HuH-7 (cell line): ENCODE measurements at places on chromosomes 2 and 18.

DNA sequence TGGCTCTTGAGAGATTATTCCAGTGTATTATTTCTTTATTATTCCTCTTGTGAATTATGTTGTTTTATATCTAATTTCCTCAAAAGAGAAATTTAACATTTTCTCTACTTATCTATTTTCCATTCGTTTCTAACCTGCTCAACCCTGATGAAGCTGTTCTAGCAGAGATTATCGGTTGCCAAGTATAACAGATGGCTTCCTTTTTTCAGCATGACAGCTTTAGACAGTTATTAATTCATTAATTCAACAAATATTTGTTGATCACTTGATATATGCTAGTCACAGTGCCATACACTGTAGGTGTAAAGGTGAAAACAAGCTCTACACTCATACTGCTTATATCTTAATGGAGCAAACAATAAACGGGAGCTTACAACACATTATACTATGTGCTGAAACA is 137.9 kb upstream of the UBE2E3 start:
- DNase-seq = no peak

DNA sequence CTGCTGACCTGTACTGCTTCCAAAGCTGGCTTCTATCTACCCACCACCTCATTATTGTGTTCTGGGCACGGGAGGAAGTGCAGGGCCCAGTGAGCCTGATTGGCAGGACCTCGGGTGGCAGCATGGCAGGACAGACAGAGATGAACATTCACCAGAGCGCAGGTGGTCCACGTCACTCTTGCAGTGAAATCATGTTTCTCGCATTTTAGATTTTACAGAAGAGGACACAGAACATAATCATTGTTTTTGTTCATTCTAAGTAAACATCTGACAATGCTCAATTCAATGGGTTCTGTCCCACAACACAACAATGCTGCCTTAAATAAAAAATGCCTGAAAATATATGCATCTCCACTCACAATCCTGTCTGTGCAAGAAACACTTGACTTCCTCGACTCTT is 11.5 kb upstream of the BIN1 start:
- no peak for DNase-seq

GRCh38 chr18:12257996-12258718 is 4.0 kb downstream of the CIDEA start:
- no peak for DNase-seq

DNA sequence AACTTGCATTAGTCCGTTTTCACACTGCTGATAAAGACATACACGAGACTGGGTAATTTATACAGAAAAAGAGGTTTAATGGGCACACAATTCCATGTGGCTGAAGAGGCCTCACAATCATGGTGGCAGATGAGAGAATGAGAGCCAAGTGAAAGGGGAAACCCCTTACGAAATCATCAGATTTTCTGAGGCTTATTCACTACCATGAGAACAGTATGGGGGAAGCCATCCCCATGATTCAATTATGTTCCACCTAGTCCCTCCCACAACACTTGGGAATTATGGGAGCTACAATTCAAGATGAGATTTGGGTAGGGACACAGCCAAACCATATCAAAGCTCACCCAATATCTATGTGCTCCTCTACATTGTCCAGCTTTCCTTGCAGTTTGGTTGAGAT is 16.0 kb upstream of the SERPINE2 start:
- DNase-seq = no peak

DNA sequence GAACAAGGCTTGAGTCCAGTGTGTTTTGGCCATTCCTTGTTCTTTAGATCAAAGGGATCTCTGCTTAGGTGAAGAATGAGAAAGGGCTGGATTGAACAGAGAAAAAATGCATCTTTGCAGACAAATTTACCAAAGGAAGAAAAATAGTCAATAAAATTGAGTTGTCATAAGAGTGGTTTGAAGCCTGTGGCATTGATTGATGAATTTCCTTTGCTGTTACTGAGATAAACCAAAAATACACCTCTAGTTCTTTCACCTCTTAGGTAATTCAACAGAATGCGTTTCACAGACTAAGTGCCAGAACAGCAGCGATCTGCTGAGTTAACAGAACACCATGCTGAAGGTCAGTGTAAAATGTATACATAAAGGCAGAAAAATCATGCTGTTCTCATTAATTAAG is 96.8 kb downstream of the SPHKAP start:
- no peak for DNase-seq

- DNase-seq = no peak
Measured at GRCh38 chr2:199847181-199847864, 3.7 kb downstream of the FTCDNL1 start.

DNA sequence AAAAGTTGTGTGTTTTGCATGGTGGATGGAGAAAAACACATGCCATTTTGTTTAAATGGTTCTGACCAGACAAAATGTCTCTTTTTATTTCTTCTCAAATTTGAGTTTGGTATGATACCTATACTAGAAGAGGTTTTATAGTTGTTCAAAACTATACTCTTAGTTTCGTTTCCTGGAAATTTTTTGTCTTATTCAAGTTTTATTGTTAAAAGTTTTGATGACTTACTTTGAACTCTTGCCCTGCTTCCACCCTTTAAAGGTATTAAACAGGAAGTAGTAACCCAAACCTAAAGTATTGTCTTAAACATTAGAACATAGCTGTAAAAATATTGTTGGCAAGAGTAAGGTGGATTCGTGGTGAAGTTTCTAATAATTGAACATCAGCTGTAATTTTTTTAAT is 98.2 kb downstream of the BABAM2 start:
- no peak for DNase-seq

GRCh38 chr2:54839461-54840255 is 116.2 kb downstream of the EML6 start:
- DNase-seq = no peak

- DNase-seq = no peak
Measured at GRCh38 chr2:239457586-239458445, 57.0 kb upstream of the HDAC4 start.

GRCh38 chr2:20617892-20618467 is 32.9 kb downstream of the HS1BP3 start:
- peak; percentile 62 for DNase-seq

GRCh38 chr18:58391231-58391825 is 237.6 kb downstream of the ALPK2 start:
- no peak for DNase-seq

DNA sequence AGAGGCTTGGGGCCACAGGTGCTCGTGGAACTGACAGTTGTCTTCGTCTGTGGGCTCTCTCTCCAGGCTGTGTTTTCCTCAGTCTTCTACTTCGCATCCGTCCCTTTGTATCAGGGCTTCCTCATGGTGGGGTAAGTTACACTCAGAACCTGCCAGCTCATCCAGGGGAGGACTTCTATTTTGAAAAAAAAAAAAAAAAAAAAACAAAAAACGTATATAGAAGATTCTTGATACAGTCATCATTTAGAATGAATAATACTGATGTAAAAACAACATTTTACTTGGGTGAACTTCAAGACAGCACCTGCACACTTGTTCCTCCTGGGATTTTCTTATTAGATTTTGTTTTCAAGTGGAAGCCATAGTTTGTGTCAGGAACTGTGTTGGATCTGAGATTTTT is 47.7 kb upstream of the NFATC1 start:
- no peak for DNase-seq

DNA sequence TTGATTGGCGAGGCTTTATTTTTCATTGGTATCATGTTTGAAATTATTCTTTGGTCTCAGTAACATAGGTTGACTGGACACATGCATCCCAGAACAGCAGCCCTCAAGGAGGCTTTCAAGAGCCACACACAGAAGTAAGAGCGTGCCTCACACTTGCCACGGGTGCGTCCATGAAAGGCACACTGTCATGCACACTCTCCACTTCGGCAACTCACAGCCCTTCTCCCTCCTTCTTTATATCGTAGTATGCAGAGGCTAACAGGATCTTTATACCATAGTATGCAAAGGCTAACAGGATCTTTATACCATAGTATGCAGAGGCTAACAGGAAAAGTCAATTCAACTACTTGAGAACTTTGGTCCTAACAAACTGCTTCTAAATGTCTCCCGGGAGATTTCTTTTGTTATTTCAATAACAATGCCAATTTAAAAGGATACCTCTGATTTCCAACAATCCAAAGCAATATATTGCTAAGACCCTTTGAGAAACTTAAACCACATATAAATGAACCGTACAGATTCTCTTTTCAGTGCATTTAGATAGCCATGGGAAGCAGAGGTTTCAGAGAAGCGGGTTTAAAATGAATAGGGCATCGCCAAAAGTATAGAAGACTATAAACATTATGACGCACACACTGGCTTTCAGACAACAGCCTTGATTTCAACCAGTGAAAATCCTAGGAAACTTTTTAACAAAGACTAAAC is 26.5 kb upstream of the ZNF516 start:
- no peak for DNase-seq

GRCh38 chr2:197028230-197028629 is 101.7 kb upstream of the PGAP1 start:
- no peak for DNase-seq

DNA sequence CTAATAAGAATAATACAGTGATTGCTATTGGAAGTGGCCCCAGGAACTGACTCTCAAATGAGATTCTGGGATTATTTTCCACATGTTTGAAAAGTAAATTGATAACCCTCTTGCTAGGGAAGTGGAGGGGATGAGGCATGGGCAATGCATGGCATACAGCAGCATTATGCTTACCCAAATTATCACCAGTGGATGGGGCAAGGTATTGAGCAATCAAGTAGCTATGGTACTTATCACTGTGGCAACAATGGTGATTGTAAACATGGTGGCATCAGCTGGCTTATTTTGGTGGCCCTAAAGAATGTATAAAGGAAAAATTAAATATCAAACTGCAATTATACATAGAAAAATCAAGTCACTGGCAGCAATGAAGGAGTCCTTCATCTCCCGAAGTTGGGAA is 155.1 kb downstream of the FIGN start:
- DNase-seq = no peak

DNA sequence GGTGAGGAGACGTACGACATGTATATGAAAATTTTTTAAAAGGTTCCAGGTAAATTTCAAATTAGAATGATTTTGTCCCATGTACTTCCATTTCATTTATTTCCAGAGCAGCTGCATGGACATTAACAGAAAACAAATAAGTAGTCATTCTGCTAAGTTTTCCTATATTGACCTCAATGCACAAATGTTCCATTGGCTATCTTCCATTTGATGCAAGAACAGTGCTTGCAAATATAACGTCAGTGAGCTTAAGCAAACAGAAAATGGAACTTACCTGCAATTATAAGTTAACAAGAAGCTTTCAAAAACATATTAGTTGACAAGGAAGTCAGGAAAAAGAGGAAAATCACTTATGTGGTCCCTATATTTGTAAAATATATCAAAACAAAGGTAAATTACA is 16.6 kb downstream of the PAIP2B start:
- no peak for DNase-seq

GRCh38 chr2:134027980-134028379 is 225.9 kb upstream of the MGAT5 start:
- no peak for DNase-seq

DNA sequence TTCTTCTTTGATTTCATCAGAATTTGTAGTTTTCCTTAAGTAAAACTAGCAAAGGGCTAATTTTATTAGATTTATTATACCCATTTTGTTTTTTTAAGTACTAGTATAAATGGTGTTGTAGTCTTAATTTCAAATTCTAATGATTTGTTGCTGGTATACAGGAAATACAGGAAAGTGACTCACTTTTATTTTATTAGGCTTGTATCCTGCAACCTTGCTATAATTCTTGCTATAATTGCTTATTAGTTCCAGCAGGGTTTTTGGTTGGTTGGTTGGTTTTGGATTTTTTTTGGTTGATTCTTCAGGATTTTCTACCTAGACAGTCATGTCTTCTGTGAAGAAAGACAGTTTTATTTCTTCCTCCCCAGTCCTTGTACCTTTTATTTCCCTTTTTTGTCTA is 110.6 kb upstream of the IL1R2 start:
- no peak for DNase-seq

DNA sequence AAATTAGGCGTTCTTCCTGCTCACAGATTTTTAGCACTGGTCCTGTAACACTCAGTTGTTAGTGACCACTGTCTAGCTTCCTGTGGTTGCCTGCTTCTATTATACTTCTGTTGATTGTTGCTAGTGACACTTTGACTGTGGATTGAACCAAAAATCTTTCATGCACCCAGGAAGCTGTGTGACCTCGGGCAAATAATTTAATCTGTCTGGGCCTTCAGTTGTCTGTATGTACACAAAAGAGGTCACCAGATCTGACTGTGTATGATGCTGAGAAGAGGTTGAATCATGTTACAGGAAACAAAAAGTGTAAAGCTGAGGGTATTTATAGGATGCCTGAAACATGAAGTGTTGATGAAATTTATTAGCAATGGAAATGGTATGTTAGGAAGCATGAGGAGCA is 12.7 kb downstream of the ICOS start:
- DNase-seq = no peak

DNA sequence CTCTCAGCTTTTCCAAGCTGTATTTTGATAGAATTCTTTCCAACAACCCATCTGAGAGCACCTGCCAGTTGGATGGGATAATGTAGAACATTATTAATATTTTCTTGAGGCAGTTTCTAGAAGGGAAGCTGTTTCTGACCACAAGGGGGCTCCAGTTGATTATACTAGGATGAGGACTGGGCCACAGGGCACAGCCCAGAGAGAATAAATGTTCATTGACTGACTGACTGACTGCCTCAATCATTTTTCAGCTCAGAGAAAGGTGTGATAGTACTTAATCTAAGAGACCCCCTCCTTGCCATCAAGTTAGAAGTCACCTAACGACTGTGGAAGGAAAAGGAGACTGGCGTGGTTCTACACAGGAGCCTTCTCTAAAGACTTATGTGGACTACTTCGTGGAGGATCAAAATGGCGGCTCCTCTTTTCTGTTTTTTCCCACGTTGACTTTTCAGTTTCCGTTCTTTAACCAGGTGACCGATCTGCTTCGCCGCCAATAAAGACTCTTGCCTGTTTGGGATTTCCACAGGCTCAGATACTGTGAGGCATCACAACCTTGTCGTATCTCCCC is 31.9 kb upstream of the CREG2 start:
- DNase-seq = peak; percentile 76

DNA sequence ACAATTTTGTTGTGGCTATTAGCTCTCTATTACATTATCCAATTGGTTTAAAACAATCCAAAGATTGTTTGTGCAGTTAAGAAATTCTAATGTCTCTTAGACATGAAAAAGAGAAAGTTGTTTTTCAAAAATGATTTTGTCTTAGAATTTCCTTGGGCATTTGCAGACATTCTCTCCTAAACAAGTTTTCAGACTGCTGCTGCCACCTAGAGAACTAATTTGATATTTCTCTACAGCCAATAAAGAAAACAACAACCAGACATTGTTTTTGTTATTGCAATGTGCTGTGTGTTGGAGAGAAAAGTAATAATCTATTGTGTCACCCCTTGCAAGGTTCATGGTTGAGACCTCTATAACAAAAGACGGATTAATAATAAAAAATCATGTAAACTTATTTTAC is 119.0 kb upstream of the SYT4 start:
- no peak for DNase-seq
